ENCODE measurements at places on chromosomes 11 and 22.

GRCh38 chr11:4768094-4768493 is 1.6 kb downstream of the OR51F1 start:
- DNase-seq, result no peak

GRCh38 chr11:63920126-63920938 is 3.4 kb upstream of the RCOR2 start:
- no peak for DNase-seq

GRCh38 chr11:21173476-21173875 is 504.1 kb downstream of the NELL1 start:
- DNase-seq, result no peak

DNA sequence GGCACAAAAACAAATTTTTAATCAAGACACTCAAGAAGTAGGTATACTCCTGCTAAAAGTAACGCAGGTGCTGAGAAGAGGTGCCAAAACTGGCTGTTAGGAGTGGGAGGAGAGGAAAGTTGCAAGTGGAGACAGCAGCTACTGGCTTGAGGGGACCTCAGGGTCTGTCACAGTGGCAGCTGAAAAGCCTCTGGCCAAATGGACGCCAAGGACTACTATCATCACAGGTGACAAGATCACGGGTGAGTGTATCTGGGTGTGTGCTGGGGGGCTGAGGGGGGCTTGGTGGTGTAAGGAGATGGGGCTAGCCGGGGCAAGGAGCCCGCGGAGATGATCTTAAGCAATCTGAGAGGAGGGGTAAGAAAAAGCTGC is 687 bp downstream of the ZNF202 start:
- no peak for DNase-seq

GRCh38 chr11:43316451-43316850 is 4.7 kb downstream of the API5 start:
- DNase-seq, result no peak

- peak; percentile 35 for DNase-seq
These were observed 8.2 kb downstream of the PTH start for GRCh38 chr11:13487661-13488030.

GRCh38 chr11:67504005-67504949 is 886 bp downstream of the PITPNM1 start:
- peak; percentile 59 for DNase-seq

- no peak for DNase-seq
These were observed 24.6 kb upstream of the TMA7B start for GRCh38 chr22:39935612-39936011.

DNA sequence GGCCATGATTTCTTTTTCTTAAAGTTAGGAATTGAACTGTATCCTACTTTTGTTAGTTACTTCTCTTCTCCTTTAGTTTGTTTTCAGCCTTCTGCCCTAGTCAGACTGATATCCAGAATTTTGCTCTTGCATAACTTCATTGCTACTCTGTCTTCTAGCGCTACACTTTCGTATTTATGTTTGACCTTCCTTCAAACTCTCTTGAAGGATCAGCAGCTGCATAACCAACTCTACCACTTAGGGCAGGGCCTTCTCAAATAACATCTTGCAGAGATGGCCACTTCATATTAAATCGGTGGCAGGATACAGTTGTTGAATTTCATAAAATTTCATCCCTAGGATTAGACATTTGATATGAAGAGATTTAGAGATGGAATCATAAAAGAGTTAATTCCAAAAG is 43.9 kb downstream of the KDM2A start:
- no peak for DNase-seq

GRCh38 chr11:20015529-20016427 is 144.5 kb downstream of the DBX1 start:
- no peak for DNase-seq

GRCh38 chr11:70510106-70510505 is 111.8 kb downstream of the CTTN start:
- DNase-seq, result no peak

GRCh38 chr11:61964058-61964665 is 3.3 kb downstream of the FTH1 start:
- no peak for DNase-seq

DNA sequence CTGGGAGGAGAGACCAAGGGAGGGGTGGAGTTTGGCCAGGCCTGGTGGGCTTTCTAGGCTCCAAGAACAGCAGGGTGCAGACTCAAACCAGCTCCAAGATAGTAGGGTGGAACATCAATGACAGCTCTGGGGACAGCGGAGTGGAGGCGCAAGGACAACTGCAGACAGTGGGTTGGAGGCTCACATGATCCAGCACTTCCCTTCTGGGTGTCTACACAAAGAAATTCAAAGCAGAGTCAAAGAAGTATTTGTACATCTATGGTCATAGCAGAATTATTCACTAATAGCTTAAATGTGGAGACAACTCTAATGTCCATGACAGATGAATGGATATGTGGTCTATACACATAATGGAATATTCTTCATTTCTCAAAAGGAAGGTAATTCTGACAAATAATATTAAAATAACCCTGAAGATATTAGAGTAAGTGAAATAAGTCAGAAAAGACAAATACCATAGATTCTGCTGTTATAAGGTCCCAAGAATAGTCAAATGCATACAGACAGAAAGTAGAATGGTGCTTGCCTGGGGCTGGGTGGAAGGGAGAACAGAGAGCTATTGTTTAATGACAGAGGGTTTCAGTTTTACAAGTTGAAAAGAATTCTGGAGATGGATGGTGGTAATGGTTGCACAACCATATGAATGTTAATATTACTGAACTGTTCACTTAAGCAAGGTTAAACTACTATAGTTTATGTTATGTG is 5.5 kb upstream of the GAB4 start:
- peak; percentile 14 for DNase-seq

GRCh38 chr22:44581096-44581435 is 83.0 kb upstream of the RTL6 start:
- DNase-seq, result no peak

- no peak for DNase-seq
These were observed 41.7 kb upstream of the SC5D start for GRCh38 chr11:121250843-121251242.

All from NCI-H526 (cell line).